NCI-H1105 treated with DMSO at 0.1 percent for 48 hours (cell line): ENCODE measurements at places on chromosomes 4 and X.

GRCh38 chr4:17817027-17817426, 6.2 kb downstream of the NCAPG start:
- DNase-seq: peak; percentile 21

- no peak for DNase-seq
Measured at GRCh38 chrX:119783026-119783425, 8.4 kb downstream of the RPL39 start.

GRCh38 chrX:148695255-148695654, 194.8 kb downstream of the AFF2 start:
- DNase-seq: peak; percentile 27

DNA sequence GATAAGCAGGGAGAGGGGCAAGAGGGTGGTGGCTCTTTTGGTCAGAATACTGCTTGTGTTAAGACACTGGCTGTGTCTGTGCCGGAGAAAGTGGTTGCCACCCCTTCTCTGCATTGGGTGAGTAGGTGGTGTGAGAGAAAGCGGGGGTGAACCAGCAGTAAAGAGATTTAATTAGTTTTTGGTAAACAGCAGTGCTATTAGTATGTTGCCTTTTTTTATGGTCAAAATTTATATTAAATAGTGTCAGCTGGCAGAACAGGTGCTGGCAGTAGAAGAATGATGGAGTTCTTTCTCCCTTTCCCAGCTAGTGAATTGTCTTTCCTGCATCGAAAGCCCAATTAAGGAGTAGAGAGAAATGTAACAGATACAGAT, 181.6 kb downstream of the LARP7 start:
- peak; percentile 6 for DNase-seq

- no peak for DNase-seq
Measured at GRCh38 chrX:9622128-9622527, 143.5 kb downstream of the GPR143 start.

GRCh38 chr4:48909697-48910096, 3.1 kb upstream of the OCIAD2 start:
- DNase-seq: no peak

DNA sequence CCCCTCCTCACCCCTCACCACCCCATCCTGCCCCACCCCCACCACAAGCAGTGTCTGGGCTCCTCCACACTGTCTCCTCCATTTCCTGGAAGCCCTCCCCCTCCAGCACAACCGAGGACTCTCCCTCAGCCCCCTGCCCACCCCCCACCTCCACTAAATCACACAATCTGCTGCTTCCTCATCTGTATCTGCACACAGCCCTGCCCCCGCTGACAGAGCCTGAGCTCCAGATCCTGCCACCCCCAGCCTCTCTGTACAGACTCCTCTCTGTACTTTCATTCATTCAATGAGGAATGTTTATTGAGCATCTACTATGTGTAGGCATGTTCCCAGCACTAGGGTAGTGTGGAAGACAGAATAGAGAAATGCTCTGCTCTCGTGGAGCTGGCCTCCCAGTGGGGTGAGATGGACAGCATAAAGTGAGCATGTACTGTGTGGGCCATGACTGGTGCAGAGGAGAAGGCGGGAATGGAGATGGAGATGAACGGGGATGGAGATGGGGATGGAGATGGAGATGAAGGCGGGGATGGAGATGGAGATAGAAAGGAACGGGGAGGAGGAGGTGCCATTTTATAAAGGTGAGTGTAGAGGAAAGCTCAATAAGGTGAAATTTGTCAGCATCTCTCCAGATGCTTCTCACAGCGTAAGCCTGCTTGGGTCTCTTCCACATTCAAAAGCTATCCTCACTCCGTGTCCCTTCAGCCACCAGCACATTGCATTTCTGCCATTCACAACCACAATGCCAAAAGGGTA, 2.5 kb upstream of the PPP2R2C start:
- DNase-seq: no peak

GRCh38 chrX:131046596-131046995, 11.6 kb upstream of the ARHGAP36 start:
- no peak for DNase-seq

- no peak for DNase-seq
Measured at GRCh38 chr4:80029364-80029763, 43.7 kb downstream of the ANTXR2 start.

DNA sequence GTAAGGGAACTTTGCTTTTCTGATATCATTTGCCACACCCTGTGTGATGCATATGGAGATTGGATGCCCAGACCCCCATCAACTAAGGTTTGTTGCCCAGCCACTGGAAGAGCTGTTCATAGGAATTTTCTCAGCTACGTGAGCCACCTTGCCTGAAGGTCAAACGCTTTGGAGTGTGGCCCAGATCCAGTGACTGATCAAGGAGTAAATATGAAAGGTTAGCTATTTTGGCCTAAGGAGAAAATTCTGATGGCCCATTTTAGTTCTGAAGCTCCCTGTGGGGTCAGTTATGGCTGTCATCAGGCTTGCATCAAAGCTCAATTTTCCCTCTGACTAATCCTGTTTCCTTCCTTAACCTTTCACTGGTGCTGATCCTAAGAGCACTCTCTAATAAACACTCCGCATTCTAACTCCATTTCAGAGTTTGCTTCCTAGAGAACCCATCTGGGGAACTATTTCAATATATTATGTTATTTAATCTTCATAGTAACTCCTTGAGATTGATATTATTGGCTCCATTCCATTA, 407.7 kb downstream of the SPRY1 start:
- no peak for DNase-seq

- DNase-seq: no peak
Measured at GRCh38 chr4:125750399-125750798, 435.6 kb downstream of the FAT4 start.

GRCh38 chr4:105544520-105545286, 7.7 kb upstream of the ARHGEF38 start:
- DNase-seq: no peak

GRCh38 chr4:124530464-124531077, 182.0 kb downstream of the ANKRD50 start:
- no peak for DNase-seq

GRCh38 chr4:8737075-8737474, 134.6 kb downstream of the HMX1 start:
- no peak for DNase-seq

DNA sequence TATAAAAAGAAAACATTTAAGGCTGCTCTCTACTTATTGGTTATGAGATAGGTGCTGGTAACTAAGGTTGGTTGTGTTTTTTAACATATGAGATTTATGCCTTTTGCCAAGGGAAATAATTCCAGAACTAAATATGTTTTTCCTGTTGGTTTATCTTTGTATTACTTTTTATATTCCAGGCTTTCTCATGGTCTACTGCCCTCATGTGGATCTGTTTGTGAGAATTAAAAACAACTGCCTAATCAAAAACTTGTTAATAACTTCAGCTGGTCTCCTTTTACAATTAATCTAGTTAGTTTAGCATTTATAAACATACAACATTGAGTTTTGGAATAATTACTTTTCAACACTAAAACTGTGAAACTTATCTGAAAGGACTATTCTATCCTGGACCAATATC, 1208.3 kb downstream of the ADGRL3 start:
- no peak for DNase-seq

DNA sequence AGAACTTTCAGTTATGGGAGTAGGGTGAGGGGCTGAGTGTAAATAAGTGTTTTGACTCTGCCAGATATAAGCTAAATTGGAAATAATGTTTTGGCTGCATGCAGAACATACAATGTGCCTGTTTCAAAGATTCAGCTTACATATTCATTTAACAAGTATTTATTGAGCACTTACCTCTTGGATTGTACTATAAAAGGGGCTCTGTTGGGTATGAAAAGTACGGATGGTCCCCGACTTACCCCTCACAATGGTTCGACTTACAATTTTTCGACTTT, 799 bp upstream of the AIFM1 start:
- DNase-seq: no peak

- DNase-seq: peak; percentile 69
Measured at GRCh38 chr4:115113506-115114106, at the start of gene NDST4. NDST4 (minus strand) TSS chr4:115113620; CDS start chr4:115077036, 36,584 bp downstream.
